ENCODE measurements at places on chromosomes 5 and 9.

DNA sequence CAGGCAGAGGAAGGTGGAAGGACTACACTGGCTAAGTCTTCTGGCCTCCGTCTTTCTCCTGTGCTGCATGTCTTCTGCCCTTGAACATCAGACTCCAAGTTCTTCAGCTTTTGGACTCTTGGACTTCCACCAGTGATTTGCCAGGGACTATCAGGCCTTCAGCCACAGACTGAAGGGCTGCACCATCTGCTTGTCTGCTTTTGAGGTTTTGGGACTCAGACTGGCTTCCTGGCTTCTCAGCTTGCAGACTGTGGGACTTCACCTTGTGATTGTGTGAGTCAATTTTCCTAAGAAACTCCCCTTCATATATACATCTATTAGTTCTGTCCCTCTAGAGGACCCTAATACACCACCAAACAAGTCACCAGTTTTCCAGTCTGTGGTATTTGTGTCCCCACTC lies 9.7 kb upstream of the ANKDD1B start:
- no peak for DNase-seq

DNA sequence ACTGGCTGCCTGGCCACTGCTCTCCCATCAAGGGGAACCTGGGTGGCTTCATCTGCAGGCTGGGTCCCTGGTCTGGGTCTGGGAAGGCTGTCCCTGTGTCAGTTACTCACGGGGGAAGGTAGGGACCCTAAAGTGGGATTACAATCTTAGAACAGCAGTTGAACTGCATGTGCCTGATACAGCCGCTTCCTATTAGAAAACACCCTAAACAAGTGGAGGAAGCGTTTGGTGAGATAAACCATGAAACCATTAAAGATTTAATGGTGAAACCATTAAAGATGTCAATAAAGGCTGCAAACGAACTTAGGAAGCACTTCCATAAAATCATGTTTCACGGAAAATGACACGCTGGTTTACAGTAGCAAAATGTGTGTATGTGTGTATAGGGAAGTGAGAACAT lies 2.5 kb upstream of the GFI1B start:
- DNase-seq, result no peak

DNA sequence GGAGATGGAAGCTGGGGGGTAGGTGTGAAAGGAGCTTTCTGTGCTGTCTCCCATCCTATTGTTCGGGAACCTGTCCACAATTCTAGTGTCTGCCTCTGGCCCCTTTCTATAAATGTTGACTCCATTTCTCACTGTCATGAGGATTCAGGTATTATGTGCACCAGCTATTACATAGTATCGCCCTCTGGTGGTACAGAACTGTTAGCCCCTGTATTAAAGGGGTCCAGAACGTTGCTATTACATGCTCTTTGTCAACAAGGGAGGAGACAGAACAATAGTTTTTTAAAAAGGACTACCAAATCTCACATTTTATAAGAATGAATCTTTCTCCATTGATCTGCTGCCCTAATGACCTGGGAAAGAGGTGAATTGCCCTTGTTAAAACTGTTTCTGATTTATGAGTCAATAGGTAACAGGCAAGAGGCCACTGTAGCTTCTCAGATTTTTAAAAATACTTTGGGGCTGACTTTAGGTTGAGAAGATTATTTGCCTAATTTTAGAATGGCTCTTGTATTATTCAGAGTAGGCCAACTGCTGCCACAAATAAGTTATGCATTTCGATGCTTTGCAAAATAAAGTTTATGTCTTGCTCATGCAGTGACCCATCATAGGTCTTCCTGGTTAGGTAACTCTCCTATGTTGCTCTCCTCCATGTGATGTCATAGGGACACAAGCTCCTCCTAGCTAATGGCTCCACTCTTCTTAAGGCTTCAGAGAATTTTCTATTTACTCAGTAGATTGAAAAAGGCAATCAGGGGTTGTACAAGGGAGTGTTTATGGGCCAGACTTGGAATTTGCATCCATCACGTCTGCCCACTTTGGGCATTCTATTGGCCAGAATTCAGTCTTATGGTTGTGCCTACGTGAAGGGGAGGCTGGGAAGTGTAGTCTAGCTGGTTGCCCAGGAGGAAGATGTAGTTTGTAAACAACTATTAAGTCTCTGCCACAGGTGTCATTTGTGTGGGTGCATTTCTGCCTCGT lies 20.8 kb downstream of the DCANP1 start:
- peak; percentile 33 for DNase-seq

DNA sequence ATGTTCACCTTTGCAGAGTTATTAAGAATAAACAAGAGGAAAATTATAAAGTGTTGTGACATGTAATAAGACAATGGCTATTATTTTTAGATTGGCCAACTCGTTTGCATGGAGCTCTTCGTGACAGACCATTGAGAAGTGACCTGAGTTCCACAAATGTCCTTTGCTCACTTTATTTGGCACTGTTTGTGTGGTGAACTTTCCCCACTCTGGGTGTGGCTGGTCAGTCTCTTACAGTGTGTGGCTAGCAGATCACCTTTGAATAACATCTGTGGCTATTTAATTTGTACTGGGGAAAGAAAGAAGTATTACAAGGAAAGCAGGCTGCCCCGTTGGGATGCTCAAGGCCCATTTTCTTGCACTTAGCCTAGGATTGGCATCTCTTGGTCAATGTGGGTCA lies 274.1 kb upstream of the WWC1 start:
- no peak for DNase-seq

GRCh38 chr9:104386425-104387069 lies 117.5 kb upstream of the OR13F1 start:
- peak; percentile 21 for DNase-seq

GRCh38 chr5:89374144-89374784 lies 491.3 kb upstream of the MEF2C start:
- no peak for DNase-seq

DNA sequence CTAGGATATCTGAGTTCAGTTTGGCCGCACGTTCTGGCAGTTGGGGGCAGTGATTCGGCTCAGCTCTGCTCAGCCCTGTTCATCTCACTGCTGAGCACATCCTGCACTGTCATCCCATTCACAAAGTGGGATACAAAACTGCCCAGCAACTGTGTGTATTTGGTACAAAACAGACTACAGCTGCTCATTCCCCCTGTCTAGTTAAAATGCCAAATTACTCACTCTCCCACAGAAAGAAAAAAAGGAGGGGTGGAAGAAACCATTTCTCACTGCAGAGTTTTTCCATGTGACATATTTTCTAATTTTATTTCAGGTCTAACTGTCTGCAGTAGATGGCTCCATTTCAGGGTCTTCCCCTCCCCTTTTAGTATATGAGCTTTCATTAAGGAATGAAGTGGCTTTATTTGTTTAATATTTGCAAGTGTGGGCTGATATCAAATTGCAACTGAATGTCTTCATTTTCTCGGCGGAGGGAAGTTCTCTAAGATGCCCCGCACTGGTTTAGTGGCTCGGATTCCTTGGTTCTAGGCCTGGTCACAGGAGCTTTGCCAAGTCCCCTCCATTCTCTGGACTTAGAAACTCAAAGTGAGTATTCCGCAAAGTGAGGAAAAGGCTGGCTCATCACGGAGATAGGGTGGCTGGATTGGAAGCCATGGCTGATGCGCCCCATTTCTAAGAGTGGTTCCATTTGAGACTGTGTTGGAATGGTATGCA lies 14.7 kb downstream of the COL15A1 start:
- peak; percentile 83 for DNase-seq

- DNase-seq, result no peak
Measured at GRCh38 chr5:97355775-97356174, 172.7 kb upstream of the RIOK2 start.

DNA sequence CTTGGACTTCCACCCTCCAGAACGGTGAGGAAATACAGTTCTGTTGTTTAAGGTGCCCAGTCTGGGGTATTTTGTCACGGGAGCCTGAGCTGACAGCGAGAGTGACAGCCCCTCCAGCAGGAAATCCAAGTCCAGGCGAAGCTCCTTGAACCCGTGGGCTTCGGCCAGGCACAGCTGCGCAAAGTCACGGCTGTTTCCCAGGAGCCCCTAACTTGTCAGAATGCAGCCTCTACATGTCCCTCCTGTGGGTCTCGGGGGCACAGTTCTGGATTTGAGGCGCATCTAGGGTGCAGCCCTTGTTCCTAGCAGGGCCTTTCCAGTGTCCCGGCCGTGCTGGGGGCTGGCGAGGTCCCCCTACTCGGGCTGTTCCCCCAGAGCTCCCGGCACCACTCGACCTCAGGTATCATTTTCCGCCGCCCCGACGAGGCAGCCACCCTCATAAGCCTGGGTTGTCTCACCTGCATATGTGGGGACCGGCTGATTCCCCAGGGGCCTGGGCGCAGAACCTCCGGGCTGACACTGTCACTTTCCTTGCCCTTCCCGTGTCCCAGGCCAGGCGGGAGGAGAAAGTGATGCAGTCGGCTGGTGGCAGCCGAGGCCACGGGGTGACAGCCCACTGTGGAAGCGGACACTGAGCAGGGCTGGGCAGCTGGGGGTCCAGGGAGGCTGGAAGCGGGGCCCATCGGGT lies 4.5 kb downstream of the LCN8 start:
- no peak for DNase-seq

GRCh38 chr5:116423141-116423540 lies 151.5 kb downstream of the SEMA6A start:
- no peak for DNase-seq

- no peak for DNase-seq
Measured at GRCh38 chr9:137149942-137150616, 11.1 kb downstream of the GRIN1 start.

GRCh38 chr5:160460377-160461049 lies 38.9 kb downstream of the PTTG1 start:
- DNase-seq, result no peak

GRCh38 chr5:111892949-111893348 lies 136.0 kb upstream of the NREP start:
- peak; percentile 9 for DNase-seq

DNA sequence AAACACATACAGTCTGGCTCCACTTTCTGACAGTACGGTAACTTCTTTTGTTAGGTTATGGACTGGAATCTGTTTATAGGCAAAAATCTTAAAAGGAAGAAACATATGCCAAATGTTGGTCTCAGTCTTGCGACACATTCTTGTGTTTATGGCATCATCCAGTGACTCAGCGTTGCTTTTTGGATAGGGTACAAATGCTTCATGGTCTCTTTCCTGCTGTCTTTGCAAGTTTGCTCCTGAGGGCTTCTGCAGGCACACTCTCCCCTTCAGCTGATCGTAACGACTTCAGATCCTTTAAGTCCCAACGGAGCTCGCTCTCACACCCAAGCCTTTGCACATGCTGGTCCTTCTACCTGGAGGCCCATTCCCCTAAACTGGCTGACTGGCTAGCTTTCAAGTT lies 23.6 kb upstream of the TNFSF8 start:
- peak; percentile 89 for DNase-seq

GRCh38 chr5:64792469-64792868 lies 23.7 kb downstream of the CWC27 start:
- no peak for DNase-seq

DNA sequence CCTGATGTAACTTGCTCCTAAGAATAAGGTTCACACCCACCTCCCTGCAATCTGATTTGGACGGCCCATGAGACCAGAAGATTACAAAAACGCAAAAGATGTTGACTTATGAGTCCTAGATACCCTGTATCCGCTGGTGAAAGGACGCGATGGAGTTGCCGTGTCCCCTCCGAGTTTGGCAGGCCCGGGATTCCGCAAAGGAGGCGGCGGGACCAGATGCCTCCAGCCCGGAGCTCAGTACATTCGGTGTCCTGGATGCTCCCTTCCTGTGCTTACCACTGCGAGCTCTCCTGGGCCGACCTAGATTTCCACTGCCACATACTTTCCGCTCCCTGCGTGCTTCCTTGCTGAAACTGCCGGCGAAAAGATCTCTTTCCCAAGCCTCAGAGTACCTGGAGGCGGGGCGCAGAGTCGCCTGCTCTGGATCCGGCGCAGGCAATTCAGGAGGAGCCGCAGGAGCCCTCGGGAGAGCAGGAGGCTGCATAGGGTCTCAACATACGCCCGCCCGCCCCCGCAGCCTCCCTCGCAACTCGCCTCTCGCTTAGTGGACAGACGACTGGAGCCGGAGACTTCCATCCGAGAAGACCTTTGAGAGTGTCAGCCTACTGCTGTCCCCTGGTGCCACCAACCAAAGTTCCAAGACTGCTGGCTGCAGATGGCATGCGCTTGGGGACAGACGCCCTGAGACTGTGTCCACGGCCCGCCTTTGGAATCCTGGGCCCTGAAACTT lies 39.8 kb downstream of the ANXA2R start:
- DNase-seq, result no peak
